Activated T-helper 2 cell treated with anti-CD3 and anti-CD28 coated beads, Interferon-gamma antibody, Interleukin-2, Interleukin-4, amounts not matched to agents 10 μg/mL and 5 μg/mL and 100 μg/mL, durations not matched to agents 14 hours and 24 hours and 36 hours (primary cell): ENCODE measurements at places on chromosomes 7 and 10.
A peak's percentile ranks its signal among the peaks of the same experiment; 100 is the strongest.

DNA sequence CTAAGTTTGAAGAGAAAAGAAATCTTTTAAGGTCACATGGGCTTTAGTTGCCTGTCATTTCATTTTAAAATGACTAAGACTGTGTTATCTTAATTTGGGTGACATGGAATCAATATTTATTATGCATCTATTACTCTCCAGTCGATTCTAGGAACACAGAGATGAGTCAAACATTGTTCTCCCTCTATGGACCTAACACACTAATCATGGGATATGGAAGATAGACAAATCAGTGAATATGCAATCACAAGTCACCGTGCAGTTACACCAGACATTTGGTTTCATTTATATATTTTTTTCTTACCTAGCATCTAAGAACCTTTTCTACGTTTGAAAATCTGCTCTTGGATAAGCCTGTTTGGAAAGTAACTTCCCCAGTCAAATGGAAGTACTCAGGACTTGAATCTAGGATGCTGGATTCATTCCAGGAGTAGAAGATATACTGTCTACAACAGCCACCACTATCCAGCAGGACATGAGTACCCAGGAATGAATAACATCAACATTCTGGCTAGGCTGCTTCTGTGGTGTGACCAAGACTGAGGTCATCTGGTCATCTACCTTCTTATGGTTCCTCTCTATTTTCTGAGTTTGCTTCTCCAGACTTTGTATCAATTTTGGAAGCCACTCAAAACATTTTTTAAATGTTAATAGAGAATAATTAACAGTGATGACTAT, 902.9 kb upstream of the LRRN3 start:
- no peak overlapping the region for H3K4me3 ChIP-seq
- H3K27me3 ChIP-seq: no peaks in the 10 kb centered on the region
- H3K36me3 ChIP-seq: no peaks in the 10 kb centered on the region
- DNase-seq: no peak
- H3K4me1 ChIP-seq: no peaks in the 10 kb centered on the region
- H3K27ac ChIP-seq: no peak overlapping the region

GRCh38 chr7:45716380-45717203, 142.4 kb downstream of the ADCY1 start:
- no peaks in the 10 kb centered on the region for H3K4me1 ChIP-seq
- no peaks in the 10 kb centered on the region for H3K36me3 ChIP-seq
- no peak overlapping the region for H3K4me3 ChIP-seq

DNA sequence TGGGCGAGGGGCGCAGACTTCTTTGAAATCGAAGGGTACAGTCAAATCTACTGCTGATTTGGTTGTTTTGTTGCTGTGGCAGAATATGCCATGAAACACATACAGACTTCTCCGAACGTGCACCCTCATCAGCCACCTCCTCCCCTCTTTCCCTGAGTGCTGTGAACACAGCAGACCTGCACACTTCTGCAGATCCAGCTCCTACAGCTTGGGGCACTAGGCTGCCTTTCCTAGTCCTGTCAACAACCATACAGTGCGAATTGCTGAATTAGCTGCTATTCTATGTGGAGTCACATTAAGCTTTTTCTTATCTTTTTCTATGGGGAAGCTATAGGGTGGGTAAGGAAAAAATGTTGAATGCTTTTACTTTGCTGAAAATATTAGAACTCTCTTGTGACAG, 57.5 kb downstream of the COL17A1 start:
- H3K36me3 ChIP-seq: peaks cover 29% of the 10 kb centered on the region
- no peak overlapping the region for H3K4me3 ChIP-seq
- no peak overlapping the region for H3K27ac ChIP-seq
- H3K27me3 ChIP-seq: no peaks in the 10 kb centered on the region

DNA sequence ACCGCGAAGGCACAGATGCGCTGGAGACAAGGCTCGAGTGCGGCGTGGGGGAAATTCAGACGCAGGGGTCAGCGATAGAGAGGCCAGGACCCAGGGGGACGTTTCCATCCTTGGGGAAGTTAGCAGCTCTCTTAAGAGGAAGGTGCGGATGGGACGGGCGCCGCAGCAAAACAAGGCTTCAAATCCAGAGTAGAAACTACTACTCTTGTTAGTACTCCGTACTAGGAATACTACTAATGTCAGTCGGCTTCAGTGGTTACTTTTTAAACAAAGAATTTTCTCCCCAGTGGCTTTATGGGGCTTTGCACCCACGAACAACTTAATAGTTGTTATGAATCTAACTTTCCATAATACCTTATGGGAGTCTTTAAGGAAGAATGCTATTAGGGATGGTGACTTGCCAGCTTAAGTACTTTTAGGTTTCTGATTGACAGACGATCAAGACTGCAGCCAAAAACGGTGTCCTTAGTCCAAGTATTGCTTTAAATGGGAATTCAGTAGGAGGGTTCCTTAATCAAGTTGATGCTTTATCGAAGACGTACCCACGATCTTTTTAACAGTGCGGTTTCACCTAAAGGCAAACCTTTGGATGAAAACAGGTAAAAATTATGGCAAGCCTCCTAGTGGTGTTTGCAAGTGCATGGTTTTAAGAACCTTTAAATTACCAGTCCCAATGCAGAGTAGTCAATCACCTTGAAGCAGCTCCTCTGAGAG, 812 bp upstream of the IDE start:
- peaks cover 2% of the 10 kb centered on the region for H3K27me3 ChIP-seq
- peak overlapping the region; percentile 87 for H3K27ac ChIP-seq
- H3K4me3 ChIP-seq: peak overlapping the region; percentile 68
- H3K4me1 ChIP-seq: peaks cover 27% of the 10 kb centered on the region
- DNase-seq: no peak
- H3K36me3 ChIP-seq: peaks cover 15% of the 10 kb centered on the region

GRCh38 chr10:133526957-133527588, at the start of gene CYP2E1:
Gene CYP2E1 (plus strand): TSS chr10:133527363. CDS start chr10:133527396, 33 bp downstream.
- no peak within 1 kb of the TSS for H3K4me3 ChIP-seq
- no peak for DNase-seq
- H3K4me1 ChIP-seq: peaks cover 8% of the 10 kb centered on the region
- H3K36me3 ChIP-seq: no peaks in the 10 kb centered on the region
- H3K27me3 ChIP-seq: peaks cover 56% of the 10 kb centered on the region

- H3K4me3 ChIP-seq: no peak overlapping the region
- peaks cover 35% of the 10 kb centered on the region for H3K36me3 ChIP-seq
- H3K27me3 ChIP-seq: no peaks in the 10 kb centered on the region
Measured at GRCh38 chr7:135966341-135967043, 10.7 kb downstream of the MTPN start.

GRCh38 chr7:137578541-137578940, 235.0 kb upstream of the PTN start:
- no peaks in the 10 kb centered on the region for H3K4me1 ChIP-seq
- DNase-seq: no peak
- no peak overlapping the region for H3K27ac ChIP-seq
- H3K36me3 ChIP-seq: no peaks in the 10 kb centered on the region
- no peak overlapping the region for H3K4me3 ChIP-seq
- no peaks in the 10 kb centered on the region for H3K27me3 ChIP-seq

DNA sequence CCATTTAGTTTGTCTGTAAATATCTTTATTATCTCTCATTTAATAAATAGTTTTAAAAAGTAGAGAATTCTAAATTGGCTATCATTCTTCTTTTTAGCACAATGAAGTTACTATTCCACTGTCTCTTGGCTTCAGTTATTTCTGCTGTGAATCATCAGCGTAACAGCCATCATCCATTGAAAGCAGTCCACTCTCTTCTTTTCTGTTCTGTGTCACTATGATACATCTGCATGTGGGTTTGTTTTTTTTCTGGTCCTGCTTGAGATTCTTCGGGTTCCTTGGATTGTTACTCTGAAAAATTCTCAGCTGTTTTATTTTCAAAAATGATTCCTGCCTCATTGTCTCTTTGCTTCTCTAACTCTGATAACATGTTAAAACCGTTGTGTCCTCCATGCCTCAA, 52.5 kb downstream of the CSGALNACT2 start:
- no peak overlapping the region for H3K27ac ChIP-seq
- no peak for DNase-seq
- peaks cover 41% of the 10 kb centered on the region for H3K36me3 ChIP-seq
- H3K4me1 ChIP-seq: no peaks in the 10 kb centered on the region
- H3K4me3 ChIP-seq: no peak overlapping the region

- H3K36me3 ChIP-seq: no peaks in the 10 kb centered on the region
- H3K27me3 ChIP-seq: peaks cover 28% of the 10 kb centered on the region
- H3K4me1 ChIP-seq: peaks cover 22% of the 10 kb centered on the region
- peak; percentile 15 for DNase-seq
- H3K27ac ChIP-seq: peak overlapping the region; percentile 78
Measured at GRCh38 chr7:112206991-112207592, 597 bp downstream of the ZNF277 start.

GRCh38 chr10:72663971-72664370, 28.0 kb upstream of the MCU start:
- no peak overlapping the region for H3K4me3 ChIP-seq
- no peaks in the 10 kb centered on the region for H3K4me1 ChIP-seq
- no peaks in the 10 kb centered on the region for H3K36me3 ChIP-seq
